Activated naive CD4-positive, alpha-beta T cell treated with anti-CD3 and anti-CD28 coated beads for 36 hours (primary cell): ENCODE measurements at places on chromosomes 5 and 9. TPM values are rescaled to one million over a fixed set of nuclear protein-coding genes. Genes with fewer than 3 reads are reported as not detected.

DNA sequence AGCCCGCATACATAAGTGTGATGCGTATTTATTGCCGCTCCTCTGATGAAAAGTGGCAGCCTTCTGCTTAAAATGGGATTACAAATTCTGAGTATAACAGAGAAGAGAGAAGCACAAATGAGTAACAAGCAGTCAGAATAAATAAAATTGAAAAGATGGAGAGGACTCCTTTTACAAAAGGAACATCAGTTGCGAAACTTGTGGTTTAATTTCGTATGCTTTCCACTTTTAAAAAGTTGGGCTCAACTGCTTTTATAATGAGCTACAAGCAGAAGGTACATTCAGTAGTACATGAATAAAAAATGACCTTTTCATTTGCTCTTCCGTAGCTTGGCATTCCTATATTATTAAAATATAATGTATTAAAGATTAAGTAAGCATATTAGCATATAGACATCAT is 320.0 kb downstream of the FBXL17 start:
- DNase-seq: no peak

- DNase-seq: no peak
Measured at GRCh38 chr5:169165052-169165451, 135.9 kb downstream of the SLIT3 start.

ADAM19 gene
- 37.3 TPM for total RNA-seq

DNA sequence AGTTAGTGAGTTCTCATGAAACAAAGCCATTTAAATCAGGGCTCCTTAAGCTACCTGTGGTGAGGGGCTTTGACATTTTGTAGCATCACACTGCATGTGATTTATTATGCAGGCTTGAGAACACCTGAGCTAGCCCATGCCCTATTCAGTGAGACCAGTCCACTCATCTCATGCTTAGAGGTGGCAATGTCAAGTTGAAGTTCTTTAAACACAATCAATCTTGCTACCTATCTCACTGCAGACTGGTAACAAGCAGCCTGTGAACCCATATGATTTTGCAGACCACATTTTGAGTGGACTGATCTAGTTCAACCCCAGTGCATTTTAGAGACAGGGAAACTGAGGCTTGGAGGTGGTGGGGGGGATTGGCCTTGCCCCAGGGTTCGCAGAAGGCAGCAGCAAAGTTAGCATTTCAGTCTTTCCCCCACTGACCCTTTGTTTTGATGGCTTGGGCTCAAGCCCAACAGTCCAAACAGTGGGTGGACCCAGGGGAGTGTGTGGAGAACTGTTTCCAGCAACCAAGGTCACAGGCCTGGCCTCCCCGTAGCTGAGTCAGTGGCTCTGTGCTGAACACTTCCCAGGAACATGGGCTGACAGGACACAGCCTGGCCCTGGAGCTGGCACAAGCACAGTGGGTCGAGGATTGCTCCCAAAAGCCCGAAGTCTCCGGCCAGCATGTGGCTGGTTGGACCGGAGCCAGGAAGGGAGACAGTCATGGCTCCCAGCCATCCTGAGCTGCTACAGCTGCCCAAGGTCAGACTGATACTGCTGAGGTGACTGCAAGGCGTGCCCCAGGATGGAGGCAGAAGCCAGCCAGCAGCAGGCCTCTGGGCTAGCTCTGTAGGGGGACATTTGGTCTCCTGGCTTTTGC is 95.3 kb downstream of the RGS3 start:
- no peak for DNase-seq

ARHGEF28 gene
- not detected for total RNA-seq

GRCh38 chr5:54705994-54706653 is 188.6 kb downstream of the SNX18 start:
- no peak for DNase-seq

DNA sequence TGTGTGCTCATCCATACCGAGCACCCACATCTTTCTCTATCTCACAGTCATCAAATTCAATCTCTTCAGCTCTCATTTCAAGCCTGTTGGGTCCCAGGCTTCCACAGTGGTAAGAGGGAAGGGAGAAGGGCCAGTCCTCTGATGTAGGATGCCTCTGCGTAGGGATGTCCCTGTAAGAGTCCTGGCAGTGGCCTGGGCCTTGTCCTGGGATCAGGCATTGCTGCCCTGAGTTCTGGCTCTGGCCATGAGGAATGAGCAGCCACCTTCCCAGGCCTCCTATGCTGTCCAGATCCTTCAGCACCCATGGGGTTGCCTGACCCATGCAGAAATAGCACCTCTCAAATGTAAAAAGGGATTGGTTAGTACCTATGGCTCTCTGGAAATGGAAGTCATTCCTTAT is 121.2 kb downstream of the EFNA5 start:
- DNase-seq: no peak

DNA sequence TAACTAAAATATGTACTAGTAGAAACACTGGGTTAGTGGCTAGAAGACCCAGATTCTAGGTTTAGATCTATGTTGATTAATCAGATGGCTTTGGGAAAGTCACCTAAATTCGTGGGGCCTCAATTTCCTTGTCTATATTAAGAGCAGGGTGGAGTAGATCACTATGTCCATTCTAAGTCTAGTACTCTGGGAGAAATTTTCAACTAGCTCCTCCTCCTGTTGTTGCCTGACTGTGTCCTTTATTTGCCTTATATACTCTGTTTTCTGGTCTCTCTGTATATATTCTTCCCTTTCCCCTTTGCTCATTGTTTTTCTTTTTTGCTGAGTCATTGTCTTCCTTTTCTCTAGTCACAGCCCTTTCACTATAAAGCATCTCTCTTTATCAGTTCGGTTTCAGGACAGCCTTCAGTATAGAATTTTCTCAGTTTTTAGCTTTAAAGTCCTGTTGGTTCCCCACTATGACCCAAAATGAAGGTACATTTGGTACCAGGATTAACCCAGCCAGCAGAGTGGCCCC is 44.5 kb upstream of the CDH6 start:
- no peak for DNase-seq

DNA sequence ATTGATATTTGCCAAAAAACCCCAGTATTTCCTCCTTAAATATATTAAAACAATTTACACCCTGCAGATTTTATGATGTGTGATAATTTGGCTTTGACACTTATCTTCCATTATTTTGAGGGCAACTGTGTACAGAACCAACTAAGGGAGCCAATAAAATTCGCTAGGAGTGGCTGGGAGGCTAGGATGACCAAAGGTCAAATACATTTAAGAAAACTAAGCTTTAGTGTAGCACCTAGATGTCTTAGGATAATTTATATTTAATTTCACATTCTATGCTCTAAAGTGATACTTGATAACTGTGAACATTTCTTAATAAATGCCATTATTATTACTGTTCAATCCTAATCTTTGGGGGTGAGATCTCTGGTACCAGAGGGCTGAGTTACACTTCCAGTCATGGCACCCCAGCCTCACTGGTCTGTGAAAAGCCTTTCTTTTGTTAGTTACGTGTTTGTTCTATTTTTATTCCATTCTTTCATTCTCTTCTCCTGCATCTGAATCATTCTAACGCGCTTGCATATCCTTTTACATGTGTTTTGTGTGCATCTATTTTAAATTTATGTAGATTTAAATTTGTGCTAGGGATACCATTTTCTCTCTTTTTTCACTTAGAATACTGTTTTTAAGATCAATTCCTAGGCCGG is 19.1 kb downstream of the MSANTD3 start:
- no peak for DNase-seq

DNA sequence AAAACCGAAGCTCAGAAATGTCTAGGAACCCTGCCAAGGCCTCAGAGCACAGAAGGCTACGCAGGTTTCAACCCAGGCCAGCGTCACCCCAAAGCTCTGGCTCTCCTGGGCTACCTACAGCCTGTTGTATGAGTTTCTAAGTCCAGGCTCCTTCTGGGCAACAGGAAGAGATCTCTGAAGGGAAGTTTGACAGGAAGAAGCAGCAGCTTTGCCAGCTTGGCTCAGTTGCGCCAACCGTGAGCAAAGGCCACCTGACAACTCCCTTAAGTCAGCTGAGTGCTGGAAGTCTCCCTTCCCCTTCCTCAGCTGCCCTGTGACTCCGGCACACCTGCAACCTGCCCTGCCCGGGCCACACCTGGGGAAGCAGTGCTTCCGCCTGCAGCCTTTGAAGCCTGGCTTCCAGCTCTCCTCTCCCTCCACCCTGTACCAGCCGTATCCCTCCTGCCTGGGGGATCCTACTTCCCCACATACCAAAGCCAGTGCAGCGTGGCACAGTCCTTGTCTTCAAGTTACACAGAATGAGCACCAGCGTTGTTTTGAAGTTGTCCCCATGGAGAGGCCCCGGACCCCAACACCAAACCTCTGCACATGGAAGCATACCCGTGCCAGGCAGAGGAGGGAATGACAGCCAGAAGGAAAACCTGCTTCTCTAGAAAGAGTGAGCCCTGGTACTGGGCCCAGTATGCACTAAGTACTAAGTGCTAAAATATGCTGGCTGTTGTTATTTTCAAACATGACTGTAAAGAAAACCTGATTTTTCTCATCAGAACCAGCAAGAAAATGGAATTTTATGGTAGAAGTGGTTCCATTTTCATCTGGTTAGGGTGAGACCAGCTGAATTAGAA is 36.5 kb downstream of the SHB start:
- DNase-seq: no peak

DNA sequence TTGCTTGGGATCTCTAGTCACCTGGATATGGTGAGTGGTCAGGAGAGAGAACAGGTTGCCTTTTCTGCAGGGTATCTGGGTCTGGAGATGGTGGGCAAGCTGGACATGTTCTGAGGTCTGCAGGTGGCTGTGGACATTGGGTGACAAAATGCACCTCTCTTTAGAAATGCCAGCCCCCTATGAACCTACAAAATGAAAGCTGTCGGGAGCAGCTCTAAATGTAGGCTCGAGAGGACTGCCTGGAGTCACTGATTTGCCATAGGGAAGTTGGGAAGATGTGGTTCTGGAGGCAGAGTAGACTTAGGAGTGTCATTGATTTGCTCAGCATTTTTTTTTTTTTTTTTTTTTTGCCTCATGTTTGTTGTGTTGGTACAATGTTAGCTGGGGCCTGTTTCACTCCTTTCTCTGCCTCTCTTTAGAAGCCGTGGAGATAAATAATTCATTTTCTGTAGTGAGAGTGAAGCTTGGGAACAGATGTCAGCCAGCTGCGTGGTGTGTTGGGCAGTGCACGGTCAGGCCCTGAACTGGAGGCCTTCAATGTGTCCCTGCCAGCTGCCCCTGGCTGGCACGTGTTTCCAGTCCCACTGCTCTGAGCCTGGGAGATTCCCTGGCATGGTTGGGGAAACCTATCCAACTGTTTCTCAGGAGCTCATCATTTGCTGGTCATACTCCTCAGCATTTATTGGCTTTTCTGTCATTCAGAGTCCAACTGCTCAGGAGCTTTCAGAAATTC is 5.4 kb downstream of the RGS3 start:
- DNase-seq: no peak

DNA sequence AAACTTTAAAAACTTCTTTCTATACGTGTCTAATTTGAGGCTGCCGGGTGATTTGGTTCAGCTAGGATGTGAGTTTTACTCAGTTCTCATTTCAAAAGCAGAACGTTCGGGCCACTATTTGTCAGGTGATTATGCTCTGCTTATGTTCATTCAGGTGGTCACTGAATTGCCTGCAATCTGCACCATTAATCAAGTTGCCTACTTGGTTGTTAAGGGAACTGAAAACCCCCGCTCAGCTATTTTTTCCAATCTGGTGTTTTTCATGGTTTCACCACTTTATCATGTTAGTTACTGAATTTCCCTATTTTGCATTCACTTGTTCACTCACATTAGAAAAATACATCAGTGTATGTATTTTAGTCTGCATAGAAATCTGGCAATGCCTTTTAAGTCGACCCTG is 523.0 kb downstream of the CSNK1G3 start:
- no peak for DNase-seq

DNA sequence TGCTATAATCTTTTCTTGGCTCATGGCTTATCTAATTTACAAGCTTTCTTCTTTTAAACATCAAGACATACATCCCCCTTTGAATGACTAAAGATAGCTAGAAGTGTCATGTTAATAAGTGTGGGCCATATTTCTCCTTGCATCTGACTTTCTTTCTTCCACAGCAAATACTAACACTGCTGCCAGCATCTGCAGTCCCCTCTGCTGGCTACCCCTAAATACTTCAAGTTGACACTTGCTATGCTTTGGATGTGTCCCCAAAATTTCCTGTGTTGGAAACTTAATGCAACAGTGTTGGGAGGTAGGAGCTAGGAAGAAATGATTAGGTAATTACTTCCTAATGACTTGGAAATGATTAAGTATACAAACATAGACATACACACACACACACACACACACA is 459.0 kb upstream of the ST8SIA4 start:
- DNase-seq: no peak

RPL35 gene
- 2,729 TPM for total RNA-seq

DNA sequence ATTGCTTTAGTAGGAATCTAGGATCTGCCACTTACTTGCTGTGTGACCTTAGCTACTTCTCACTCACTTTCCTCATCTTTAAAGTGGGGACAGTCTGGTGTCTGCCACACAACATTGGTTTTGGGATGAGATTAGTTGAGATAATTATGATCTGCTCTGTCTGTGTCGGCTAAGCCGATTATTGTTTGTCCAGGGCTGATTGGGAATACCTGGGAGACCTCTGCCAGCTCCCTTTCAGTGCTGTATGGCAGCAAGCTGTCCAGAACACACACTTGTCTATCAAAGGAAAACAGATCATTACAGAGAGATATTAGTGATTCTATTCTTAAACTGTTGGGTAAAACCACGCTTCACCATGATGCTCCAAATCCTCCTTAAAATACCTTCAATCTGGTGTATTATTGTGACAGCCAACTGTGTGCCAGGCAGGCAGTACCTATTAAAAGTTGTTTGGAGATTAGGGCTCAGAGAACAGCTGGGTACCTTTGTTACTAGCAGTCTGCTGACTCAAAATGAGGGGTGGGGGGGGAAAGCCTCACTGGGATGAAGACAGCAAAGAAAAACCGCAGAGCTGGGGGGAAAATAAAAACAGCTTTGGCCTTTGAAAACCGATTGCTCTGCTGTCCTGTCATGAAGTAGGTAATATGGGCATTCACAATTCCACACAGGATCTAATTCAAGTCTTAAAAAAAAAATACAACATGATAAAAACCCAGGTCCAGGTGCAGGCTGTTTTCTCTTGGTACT is 458.4 kb upstream of the C9orf72 start:
- no peak for DNase-seq

- DNase-seq: no peak
Measured at GRCh38 chr9:130639124-130639765, 25.1 kb upstream of the PRDM12 start.

NUTM2G gene
- not detected for total RNA-seq

TAF11L10 gene
- not detected for total RNA-seq

ELOVL7 gene
- 0.31 TPM for total RNA-seq

PCDHB2 gene
- not detected for total RNA-seq

SOHLH1 gene
- not detected for total RNA-seq

HMMR gene
- 99.8 TPM for total RNA-seq

GRCh38 chr5:135355169-135355568 is 43.9 kb downstream of the MACROH2A1 start:
- no peak for DNase-seq

HEXB gene
- 65.6 TPM for total RNA-seq

- DNase-seq: no peak
Measured at GRCh38 chr5:136011414-136012001, 17.3 kb upstream of the TGFBI start.

IRF1 gene
- 88.4 TPM for total RNA-seq

- no peak for DNase-seq
Measured at GRCh38 chr9:133788045-133788818, 50.1 kb upstream of the SARDH start.
